ENCODE measurements at places on chromosomes 1 and 21. TPM values are rescaled to one million over a fixed set of nuclear protein-coding genes. Genes with fewer than 3 reads are reported as not detected.

- no peak for DNase-seq
Observed at GRCh38 chr1:17348593-17349234, 23.3 kb upstream of the PADI6 start.

The IL20 gene
- total RNA-seq: not detected

DNA sequence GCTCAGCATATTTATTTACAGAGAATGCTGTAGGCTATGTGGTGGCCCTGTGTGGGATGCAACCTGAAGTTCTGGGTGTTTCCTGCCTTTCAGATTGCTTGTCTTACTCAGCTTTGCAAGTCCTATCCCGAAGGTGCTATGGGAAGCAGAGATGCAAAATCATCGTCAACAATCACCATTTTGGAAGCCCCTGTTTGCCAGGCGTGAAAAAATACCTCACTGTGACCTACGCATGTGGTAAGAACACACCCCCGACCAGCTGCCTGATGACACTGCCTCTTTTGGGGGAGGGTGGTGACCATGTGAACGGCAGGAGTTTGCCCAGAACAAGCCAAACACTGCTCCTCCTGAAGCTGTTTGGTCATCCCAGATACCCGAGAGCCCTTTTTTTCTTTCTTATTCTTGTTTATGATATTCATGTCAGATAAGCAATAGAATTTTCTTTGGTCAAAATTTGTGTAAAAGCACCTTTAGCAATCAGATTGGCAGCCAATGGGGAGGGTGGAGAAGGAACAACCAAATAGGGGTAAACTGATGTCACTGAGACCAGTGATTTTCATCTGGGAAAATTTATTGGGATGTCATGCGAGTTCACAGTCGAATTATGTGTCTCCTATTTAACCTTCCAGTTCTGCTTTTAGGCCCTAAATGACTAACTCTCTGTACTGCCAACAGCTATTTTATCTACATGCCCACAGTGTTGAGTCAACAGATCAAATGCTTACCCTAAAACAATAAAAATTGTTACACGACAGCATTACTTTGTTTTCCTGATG is 82.6 kb downstream of the EVA1C start:
- no peak for DNase-seq

- DNase-seq: no peak
Observed at GRCh38 chr1:159828581-159829272, 2.1 kb downstream of the SLAMF8 start.

GRCh38 chr1:154778275-154778674 is 91.8 kb downstream of the KCNN3 start:
- no peak for DNase-seq

DNA sequence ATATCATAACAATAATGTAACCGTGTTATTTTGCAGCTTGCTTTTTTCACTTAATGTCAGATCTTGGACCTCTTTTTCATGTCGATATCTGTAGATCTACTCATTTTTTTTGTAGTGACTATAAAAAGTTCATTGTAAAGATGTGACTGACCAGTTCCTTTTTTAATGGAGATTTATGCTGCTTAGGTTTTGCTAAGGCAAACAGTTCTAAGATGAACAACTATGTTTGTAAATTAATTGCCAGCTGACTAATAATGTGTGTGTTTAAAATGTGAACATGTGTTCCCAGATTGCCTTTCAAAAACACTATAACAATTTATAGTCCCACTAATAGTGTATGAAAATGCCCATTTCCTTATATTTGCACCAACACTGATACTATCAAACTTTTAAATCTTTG is 18.1 kb upstream of the EPS8L3 start:
- DNase-seq: no peak

GRCh38 chr1:215476541-215476940 is 90.6 kb upstream of the KCTD3 start:
- DNase-seq: no peak

DNA sequence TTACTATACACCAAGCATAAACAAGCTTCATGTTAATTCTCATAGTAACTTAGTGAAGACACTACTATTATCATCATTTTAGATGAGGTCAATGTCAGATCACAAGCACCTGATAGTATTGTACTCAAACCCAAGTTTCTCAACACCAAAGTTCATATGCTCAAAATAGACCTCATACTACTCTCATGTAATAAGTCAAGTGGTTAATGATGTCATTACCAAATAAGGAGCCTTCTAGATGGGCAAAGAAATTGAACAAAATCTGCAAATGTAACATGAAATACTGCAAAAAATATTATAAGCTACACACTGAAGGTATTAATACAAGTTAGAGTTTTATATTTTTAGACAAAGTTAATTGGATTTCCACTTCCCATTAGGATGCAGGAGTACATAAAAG is 144.0 kb upstream of the CHRM3 start:
- DNase-seq: no peak

The FCAMR gene
- not detected for total RNA-seq

The TP73 gene
- total RNA-seq: 0.88 TPM

- DNase-seq: no peak
Observed at GRCh38 chr1:191912517-191912916, 245.7 kb upstream of the RGS18 start.

GRCh38 chr1:59699227-59699847 is 115.4 kb upstream of the HOOK1 start:
- DNase-seq: no peak

DNA sequence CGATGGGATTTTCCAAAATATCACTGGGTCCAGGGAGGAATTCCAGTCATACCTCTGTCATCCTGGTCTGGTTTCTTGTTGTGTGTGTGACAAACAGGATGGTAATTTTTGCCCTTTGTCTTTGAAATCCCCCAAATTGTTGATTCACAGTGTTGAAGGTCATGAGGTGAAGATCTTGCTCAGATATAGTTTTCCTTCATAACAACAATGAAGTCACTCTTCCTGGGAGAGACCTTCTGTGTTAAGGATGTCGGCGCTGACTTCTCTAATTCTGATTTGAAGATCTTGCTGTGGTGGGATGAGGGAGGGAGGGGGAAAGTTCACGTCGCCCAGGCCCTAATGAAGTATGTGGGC is 32.2 kb upstream of the MPZL1 start:
- DNase-seq: no peak

GRCh38 chr1:61639608-61640336 is 85.2 kb downstream of the TM2D1 start:
- no peak for DNase-seq

GRCh38 chr1:202959276-202959620 is 1.1 kb upstream of the ADIPOR1 start:
- no peak for DNase-seq

DNA sequence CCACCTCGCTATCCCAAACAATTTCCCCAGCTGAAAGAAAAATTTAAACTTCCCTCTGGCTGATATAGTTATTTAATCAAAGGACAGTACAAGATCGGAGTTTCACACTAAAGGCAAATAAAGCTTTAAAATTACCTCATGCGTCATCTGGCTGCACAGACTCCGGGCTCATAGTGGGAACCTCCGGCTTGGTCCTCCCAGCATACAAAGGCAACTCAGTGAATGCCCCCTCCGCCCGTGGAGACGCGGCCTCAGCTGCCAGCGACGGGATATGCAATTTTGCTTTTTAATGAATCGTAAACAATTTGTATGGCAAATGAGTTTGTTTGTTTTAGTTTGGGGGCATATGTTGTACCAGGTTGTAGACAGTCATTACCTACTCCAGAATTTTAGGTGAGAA is 214.6 kb upstream of the NFIA start:
- DNase-seq: no peak

The SPATA21 gene
- not detected for total RNA-seq

DNA sequence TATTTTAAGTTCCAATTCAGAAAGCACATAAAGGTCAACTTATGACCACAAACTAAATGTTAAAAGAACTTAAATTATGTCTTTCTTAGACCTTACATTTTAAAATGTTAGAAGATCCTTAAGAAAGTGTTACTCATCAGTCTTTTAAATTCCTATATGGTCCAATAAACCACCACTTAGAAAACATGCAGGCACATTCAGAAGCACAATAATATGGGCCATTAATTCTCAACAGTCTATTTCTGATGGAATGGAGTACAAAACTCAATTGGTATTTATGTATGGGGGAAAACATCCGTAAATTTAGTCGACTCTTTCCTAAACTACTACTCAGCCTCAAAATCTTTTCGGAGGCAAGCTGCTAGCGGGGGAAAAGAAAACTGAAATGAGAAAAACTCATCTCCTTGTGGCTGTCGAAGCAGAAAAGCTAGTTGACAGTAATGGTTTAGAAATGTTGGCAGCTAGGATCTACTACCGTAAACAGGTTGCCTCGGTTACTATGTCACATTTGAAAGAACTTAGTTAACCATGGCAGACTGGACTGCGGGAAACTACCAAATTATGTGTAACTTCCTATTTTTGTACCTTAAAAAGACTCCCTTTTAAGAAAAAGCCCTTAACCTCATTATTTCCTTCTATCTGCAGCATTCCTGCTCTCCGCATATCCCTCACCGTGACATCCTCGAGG is 1.0 kb downstream of the TRMT1L start:
- DNase-seq: no peak

DNA sequence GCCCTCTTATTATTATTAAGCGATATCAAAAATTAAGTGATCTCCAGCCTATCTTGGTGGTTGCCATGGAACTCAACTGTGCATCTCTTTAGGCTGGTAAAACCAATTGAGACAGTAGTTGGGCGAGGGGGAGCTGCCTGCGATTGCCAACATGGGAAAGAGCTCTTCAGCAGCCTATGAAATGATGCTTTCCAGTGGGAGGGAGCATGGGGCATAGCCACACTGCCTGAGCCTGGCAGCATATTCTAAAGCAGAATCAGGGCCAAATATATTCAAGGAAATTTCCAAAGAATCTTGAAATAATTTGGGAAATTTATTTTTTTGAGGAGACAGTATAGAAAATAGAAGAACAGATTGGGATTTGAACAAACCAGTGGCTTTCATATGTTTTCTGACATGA is 126.9 kb upstream of the DNAH14 start:
- no peak for DNase-seq

The LZIC gene
- 16.9 TPM for total RNA-seq

The OR2T11 gene
- not detected for total RNA-seq

GRCh38 chr1:211625040-211625439 is 46.1 kb upstream of the SLC30A1 start:
- no peak for DNase-seq

- DNase-seq: no peak
Observed at GRCh38 chr1:211577819-211578639, 932 bp downstream of the SLC30A1 start.

- no peak for DNase-seq
Observed at GRCh38 chr1:153752072-153752471, 23.1 kb upstream of the SLC27A3 start.

DNA sequence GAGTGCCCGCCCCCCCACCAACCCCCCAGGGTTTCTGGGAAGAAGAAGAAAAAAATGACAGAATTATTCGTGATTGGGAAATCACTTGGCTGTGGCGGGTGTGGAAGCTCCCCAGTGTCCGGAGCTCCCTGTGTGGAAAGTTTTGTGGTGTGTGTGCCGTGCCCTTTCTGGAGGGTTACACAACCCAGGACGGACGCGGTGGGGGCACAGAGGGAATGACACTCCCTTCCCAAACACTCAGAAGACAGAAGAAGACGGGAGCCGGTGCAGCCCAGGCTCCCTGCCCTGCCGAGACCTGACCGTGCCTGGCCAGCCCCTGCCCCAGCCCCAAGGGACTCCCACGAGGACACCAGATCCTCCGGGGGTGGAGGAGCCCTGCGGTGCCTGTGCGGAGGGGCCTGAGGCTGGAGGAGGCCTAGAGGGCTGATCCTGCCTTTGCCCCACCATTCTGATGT is 33.0 kb upstream of the ADARB1 start:
- DNase-seq: no peak

- no peak for DNase-seq
Observed at GRCh38 chr1:41504114-41505035, 19.9 kb upstream of the EDN2 start.

DNA sequence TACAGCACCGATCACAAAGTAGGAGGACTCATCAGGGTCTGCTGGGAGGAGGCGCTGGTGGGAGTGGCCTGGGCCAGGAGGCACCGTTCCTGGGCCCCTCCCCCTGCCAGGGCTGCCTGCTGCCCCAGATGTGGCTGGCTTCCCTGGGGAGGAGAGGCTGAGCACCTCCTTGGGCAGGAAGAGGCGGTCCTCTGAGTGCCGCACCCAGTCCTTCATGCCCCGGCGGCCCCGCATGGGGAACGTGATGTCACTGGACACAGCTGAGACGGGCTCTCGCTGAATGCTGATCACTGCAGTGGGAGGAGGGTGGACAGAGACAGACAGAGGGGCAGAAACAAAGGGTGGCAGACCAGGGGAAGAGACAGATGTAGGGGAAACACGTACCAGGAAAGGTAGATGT is 24.8 kb downstream of the ADGRB2 start:
- DNase-seq: no peak

GRCh38 chr21:16194095-16194787 is 464.5 kb downstream of the USP25 start:
- DNase-seq: peak; percentile 63

The PRELP gene
- total RNA-seq: not detected

GRCh38 chr1:225467193-225468020 is 39.6 kb upstream of the LBR start:
- DNase-seq: no peak

The CHI3L2 gene
- not detected for total RNA-seq

DNA sequence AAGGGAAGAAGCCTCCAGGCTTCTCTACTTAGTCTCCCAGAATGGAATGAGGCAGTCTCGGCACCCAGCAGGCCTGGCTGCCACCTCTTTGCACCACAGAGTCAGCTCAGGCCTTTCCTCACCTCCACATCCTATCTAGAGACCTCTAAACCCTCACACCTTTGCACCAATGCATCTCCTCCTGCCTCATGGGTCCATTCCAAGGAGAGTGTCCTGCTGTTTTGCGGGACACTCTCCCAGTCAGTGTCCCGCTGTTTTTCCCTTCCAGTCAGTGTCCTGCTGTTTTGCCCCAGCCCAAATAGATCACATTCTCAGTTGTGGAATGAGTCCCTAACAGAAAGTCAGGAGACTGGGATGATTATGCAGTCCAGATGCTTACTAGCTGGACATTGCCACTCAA is 185.6 kb upstream of the CAMK1G start:
- no peak for DNase-seq

DNA sequence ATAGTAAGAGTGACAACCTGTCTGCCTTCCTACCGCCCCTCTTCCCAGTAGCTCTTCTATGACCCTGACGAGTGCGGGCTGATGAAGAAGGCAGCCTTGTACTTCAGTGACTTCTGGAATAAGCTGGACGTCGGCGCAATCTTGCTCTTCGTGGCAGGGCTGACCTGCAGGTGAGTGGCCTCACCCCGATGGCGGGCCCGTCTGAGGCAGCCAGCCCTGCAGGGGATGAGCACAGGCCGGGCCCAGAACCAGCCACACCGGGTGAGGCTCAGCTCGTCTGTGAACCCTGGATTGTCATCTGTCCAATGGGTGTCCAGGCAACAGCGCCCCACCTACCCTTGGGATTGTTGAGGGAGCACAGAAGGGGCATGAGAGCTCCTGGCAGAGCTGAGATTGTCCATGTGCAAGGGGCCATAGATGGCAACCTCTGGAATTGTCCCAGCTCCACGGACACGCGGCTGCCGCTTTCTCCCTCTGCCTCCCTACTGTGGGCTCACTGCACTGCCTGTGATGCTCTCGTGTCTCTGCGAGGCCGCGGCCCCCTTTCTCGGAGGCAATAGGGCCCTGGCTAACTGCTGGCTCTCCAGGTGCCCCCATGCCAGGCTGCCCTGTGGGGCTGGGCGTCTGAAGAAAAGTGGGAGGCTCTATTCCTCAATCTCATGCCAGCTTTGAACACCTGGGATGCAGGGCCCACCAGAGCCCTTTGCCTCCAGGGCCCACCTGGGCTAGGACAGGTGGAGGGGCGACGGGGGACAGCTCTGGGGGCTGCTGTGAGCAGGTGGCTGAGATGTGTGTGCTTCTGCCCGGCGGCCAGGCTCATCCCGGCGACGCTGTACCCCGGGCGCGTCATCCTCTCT is 50.0 kb upstream of the LRRC3 start:
- no peak for DNase-seq

GRCh38 chr1:25867210-25867991 is 8.1 kb downstream of the PAQR7 start:
- DNase-seq: no peak

The ANKRD45 gene
- not detected for total RNA-seq
